ENCODE measurements at places on chromosomes 4 and X.

DNA sequence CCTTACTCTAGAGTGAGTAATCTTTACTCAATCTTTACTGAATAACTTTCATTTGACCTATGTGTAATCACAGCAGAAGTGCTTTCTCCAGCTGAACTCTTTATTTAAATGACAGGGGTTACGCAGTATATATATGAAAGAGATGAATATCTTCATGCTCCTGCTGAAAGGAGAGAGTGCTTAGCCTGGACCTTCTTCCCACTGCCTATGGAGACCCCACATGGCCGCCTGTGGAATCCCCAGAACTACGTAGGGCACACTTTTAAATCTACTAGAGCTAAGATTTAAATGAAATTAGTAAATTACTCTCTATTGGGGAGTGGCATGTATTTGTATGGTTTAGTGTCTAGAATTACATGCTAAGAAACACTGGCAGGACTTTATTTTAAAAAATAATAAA is 391.2 kb downstream of the ANKRD50 start:
- DNase-seq = no peak

GRCh38 chr4:24842356-24842755 is 47.0 kb downstream of the SOD3 start:
- no peak for DNase-seq

DNA sequence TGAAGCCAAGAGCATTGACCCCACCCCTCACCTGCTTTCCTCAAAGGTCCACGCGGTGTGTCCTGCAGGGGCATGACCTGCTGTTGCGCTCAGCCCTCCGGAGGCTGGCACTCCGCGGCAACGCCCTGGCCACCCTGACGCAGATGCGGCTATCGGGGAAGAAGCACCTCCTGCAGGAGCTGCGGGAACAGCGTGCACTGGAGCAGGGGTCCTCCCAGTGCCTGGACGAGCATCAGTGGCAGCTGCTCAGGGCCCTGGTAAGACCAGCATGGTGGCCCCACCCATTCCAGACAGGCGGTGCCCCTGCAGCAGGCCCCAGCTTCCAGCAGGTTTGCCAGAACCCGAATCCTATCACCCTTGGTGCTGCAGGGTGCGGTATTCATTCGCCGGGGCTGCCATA is 86.0 kb downstream of the EVC start:
- DNase-seq = no peak

DNA sequence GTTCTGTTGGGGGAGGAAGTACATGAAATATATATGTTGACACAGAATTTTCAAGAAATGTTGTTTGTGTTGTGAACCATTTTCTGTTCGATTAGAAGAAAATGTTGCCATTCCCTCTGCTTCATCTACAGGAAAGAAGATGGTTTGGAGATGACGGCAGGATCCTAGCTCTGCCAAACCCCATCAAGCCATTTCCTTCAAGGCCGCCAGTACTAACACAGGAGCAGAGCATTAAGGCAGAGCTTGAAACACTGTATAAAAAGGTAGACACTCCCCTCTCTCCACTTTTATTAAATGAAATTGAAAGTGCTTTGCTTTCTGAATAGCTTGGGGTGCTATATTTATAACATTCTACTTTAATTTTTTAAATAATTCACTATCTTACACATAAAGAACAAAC is 46.8 kb downstream of the CC2D2A start:
- DNase-seq = no peak

DNA sequence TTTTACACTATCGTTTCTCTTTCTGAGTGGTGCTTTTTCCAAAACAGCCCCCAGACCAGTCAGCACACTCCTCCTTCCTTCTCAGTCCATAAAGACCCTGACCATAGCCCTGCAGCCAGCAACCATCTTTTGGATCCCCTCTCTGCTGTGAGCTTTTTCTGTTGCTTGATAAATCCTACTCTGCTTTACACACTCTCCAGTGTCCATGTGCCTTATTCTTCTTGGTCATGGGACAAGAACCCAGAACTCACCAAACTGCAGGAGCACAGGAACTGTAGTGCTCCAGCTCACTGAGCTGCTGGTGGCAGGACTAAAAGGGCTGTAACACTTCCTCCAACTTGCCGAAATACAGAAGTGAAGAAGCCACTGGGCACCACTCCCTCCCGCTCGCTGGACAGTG is 32.5 kb downstream of the COX18 start:
- no peak for DNase-seq

DNA sequence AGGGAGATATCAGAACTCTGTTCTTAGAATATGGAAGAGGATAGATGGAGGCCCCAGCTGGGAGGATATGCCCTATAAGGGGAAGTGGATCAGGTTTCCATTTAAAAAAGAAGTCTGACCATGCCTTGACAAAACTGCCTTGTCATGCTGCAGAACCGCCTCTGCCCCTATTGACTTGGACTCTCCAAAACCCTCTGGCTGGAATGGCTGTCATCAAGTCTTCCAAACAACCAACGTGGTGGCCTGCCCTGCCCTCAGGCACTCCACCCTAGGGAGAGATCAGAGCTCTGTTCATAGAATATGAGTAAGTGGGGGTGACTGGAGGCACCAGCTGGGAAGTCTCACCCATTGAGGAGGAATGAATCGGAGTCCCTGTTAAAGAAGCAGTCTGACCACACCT is 114.9 kb downstream of the VSIG4 start:
- no peak for DNase-seq

DNA sequence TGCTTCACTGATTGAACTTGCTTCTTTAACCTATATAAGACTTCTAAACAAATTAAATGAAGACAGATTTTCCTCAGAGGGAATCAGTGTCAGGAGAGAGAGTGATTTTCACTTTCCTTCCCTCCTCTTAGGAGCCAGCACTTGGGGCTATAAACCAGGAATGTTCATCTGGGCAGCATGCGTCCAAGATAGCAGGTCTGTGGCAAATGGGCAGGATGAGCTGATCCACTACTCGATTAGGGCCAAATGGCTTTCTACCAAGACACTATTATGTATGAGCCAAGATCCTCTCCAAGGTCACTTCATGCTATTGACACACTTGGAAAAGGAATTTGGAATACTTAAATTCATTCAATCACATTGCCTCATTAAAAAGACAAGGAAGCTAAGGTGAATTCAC is 203.9 kb upstream of the GRID2 start:
- DNase-seq = no peak

DNA sequence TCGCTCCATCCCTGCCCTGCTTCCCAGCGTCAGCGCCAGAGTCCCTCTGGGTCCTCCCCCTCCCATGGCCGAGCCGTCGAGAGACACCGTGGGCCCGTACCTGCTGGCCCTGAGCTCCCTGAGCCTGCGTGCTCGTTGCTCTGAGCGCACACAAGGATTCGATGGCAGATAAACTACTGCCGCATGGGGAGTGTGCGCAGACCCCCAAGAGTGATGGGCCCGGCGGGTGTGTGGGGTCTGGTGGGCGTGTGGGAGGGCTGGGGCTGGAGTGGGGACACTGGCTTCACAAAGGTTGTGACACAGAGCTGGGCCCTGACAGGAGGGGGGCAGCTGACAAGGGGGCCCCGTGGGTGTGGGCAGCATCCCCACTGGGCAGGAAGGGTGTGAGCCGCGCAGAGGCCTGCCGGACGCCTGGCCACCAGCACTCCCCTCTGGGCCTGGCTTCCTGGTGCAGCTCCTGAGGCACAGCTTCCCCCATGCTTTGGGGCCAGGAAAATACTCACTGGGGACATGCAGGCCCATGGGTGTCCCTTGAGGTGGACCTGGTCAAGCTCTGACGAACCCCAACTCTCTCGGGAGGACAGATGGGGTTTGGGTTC is 4.8 kb upstream of the RGS12 start:
- no peak for DNase-seq

- no peak for DNase-seq
These were observed 12.2 kb upstream of the EXOSC9 start for GRCh38 chr4:121788896-121789295.

DNA sequence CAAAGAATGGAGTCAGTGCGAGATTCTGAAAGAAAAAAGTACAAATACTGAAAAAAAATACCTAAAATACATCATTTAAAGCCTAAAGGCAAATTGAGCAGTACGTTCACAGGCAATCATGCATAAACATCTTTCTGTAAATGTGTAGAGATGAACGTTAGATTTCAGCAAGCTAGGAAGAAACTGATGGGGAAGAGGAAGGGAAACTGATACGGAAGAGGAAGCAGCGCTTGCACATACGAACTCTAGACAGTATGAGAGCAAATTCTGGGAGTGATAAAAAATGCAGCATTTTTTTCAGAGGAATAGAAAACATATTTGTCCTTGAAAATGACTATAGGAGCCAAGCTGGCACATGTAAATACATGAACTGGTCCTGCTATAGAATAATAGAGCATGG is 9.4 kb downstream of the ANKRD50 start:
- DNase-seq = no peak

GRCh38 chrX:45524805-45525204 is 324.1 kb upstream of the DIPK2B start:
- DNase-seq = no peak

DNA sequence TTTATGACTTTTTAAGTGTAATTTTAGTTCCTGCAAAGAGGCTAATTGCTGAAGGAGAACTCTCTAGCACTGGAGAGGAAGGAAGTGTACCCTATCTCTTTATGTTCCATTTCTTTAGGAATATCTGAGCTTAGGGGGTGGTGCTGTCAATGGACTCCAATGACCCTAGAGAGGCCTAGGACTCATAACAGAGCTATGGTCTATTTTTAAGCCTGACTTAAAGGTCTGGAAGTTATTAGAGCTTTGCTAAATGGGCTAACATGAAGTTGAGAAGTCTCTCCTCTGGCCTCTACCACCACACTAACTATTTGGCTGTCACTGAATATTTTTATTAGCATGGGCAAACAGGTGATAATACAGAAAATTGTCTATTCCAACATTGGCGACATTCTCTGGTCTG is 152.2 kb downstream of the SPATA18 start:
- no peak for DNase-seq

DNA sequence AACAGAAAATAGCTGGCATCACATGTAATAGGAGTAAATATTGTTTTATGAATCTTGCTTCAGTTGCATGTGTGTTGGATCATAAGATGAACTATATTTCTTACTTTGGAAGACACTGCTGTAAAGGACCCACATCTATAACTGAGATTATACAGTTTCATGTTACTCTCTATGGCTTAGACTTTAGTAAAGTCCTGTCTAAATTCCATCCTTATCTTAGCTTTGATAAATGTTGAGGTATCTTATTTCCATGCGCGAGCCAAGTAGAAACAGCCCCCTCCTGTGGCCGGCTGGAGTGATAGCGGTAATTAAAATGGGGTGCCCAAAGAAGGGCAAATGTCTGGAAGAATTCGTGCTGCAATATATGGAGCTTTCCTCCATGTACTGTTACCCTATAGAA is 43.0 kb downstream of the CCDC158 start:
- no peak for DNase-seq

GRCh38 chr4:54657551-54658251 is at the start of gene KIT:
Gene KIT (plus strand): TSS chr4:54657957. CDS start chr4:54658015, 58 bp downstream.
- DNase-seq = peak; percentile 76

GRCh38 chr4:56856656-56857055 is 35.2 kb upstream of the SPINK2 start:
- no peak for DNase-seq

DNA sequence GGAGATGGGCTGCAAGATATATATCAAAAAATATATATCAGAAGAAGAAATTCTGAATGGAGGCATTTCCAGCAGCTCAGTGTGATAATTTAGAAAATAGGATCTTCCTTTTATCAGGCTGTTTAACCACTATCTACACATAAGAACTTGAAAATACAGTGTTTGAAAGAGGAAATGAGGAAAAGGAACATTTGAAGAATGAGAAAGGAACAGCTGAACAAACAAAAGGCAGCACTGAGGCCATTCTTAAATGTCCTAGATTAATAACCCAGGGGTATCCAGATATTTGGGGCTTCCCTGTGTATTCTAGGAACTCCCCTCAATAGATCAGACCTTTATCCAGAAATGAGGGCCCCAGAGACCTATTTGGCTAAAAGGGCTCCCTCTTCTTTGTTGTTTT is 4.1 kb downstream of the SLC39A8 start:
- no peak for DNase-seq

- peak; percentile 40 for DNase-seq
These were observed 102.5 kb downstream of the EFNB1 start for GRCh38 chrX:68931345-68931744.

- DNase-seq = no peak
These were observed 22.4 kb upstream of the XAGE2 start for GRCh38 chrX:52346174-52347165.

- peak; percentile 72 for DNase-seq
These were observed 1.3 kb upstream of the RGS12 start for GRCh38 chr4:3291411-3291968.

GRCh38 chr4:100632163-100632562 is 114.3 kb upstream of the EMCN start:
- no peak for DNase-seq

DNA sequence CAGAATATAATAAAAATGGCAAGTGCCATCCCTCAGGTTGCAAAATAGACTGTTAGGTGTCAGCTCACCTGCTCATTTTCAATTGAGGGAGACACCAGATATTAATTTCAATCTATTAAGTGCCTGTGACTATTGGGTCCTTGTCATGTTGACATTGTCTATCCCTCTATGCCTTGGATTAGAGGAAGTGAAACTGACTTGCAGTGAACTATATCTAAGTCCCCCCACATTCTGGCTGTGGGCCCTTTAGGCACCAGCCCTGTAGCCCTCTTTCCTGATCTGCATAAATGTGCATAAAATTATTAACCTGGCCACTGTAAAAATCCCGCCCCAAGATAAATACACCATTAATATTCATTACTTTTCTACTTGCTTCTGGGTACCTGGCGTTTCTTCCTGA is 293.0 kb upstream of the CLNK start:
- DNase-seq = no peak

GRCh38 chr4:37160653-37161052 is 83.9 kb upstream of the NWD2 start:
- DNase-seq = no peak

GRCh38 chr4:81146466-81146865 is 68.6 kb downstream of the PRKG2 start:
- DNase-seq = no peak

- no peak for DNase-seq
These were observed at the start of gene PAGE1 for GRCh38 chrX:49695276-49696180. Gene PAGE1 (minus strand): TSS chrX:49695984. CDS start chrX:49694770, 1,214 bp downstream.

DNA sequence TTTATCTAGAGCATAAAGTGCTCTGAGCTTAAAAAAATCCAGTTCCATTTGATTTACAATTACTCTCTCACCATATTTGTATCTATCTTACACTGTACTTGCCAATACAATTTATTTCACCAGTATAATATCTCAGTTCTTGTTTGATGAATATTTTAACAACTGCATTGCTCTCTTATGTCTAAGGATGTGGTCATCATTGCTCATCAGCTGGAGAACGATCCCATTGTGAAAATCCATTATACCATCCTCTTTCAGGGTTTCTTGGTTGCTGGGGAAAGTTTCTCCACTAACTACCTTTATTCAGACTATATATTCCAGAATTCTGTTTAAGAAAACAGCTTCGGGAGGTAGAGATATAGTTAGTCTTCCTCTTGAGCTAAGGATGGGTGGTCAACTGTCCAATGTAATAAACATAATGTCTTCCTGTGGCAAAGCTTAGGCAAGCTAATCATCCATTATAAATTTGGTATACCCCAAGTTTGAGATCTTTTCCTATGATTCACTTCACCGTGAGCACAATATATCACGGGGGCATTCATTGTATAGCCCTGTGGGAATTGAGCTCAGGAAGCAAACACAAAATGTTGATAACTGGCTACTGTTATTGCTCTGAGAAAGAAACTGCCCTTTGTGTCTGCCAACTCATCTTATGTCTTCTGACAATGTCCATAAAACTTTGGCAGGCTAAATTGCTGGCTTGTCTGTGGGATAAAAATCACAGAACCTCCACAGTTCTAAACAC is 2361.9 kb downstream of the ARAP2 start:
- no peak for DNase-seq

- DNase-seq = no peak
These were observed 661 bp downstream of the SPIN4 start for GRCh38 chrX:63350465-63350877.

GRCh38 chr4:177356206-177356605 is 46.5 kb downstream of the NEIL3 start:
- DNase-seq = no peak

Measured in right cardiac atrium (tissue), 5 donors.